ENCODE measurements at places on chromosomes 3 and 15. TPM values are rescaled to one million over a fixed set of nuclear protein-coding genes. Genes with fewer than 3 reads are reported as not detected.

MYZAP gene
- total RNA-seq, result 1.3 TPM

OR5K2 gene
- total RNA-seq, result not detected

PLSCR2 gene
- not detected for total RNA-seq

CRYBG3 gene
- 21.6 TPM for total RNA-seq

EFHB gene
- not detected for total RNA-seq
